ENCODE measurements at places on chromosomes 1 and 21. TPM values are rescaled to one million over a fixed set of nuclear protein-coding genes. Genes with fewer than 3 reads are reported as not detected.

GRCh38 chr1:148263128-148263905, 111.2 kb upstream of the NBPF11 start:
- DNase-seq = peak; percentile 61
- peaks cover 4% of the 10 kb centered on the region for H3K4me1 ChIP-seq
- H3K4me3 ChIP-seq = peak overlapping the region; percentile 89
- H3K36me3 ChIP-seq = no peaks in the 10 kb centered on the region
- peak overlapping the region; percentile 76 for H3K27ac ChIP-seq

- no peaks in the 10 kb centered on the region for H3K36me3 ChIP-seq
- no peaks in the 10 kb centered on the region for H3K27me3 ChIP-seq
- H3K4me1 ChIP-seq = peaks cover 10% of the 10 kb centered on the region
- DNase-seq = no peak
- H3K27ac ChIP-seq = no peak overlapping the region
- H3K4me3 ChIP-seq = no peak overlapping the region
These were observed 17.0 kb downstream of the GPBP1L1 start for GRCh38 chr1:45669379-45669778.

DNA sequence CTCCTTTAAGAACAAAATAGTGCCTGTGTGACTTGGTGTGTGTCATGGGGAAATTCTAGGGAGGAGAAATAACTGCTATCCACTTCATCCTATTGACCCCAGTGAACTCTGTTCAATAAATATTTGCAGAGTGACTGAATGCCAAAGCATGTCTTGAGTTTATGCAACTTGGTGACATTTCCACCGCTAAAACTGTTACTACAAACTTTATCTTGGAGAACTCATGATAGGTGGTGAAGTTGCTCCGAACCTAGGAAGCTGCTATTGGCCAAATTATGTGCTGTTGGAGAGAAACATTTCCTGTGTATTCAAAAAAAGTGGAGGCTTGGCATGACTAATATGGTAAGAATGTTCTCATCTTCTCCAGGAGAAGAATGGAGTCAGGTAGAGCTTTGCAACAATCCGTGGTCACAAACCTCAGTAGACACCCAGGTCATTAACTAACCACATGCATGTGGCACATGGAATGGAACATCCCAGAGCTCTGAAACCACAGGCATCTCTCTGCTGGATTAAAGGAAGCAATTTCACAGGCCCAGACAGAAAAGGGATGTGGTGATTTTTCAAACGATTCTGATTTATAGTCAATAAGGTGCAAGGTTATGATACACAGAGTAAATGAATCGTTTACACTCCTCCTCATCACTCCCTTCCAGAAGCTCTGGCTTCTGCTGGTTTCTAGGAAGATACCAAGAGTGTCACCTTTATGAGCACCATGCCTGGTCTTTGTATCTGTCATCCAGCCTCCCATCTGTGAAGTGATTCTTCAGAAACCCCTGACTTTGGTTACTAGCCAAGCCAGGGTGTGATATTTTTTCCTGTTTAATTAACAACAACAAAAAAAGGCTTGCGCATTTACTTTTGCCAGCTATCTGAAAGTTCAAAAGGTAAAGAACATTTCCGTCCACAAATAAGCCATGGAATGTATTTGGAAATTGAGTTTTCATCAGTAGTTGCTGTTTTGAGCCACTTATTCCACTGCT, 361.1 kb downstream of the TGFB2 start:
- H3K4me3 ChIP-seq = no peak overlapping the region
- H3K27me3 ChIP-seq = no peaks in the 10 kb centered on the region
- no peaks in the 10 kb centered on the region for H3K36me3 ChIP-seq
- no peaks in the 10 kb centered on the region for H3K4me1 ChIP-seq
- DNase-seq = no peak

- H3K36me3 ChIP-seq = no peaks in the 10 kb centered on the region
- peaks cover 17% of the 10 kb centered on the region for H3K4me1 ChIP-seq
- no peaks in the 10 kb centered on the region for H3K27me3 ChIP-seq
- no peak overlapping the region for H3K4me3 ChIP-seq
- no peak overlapping the region for H3K27ac ChIP-seq
These were observed 105.9 kb downstream of the SIPA1L2 start for GRCh38 chr1:232524056-232524455.

GRCh38 chr1:15975358-15975804, 520 bp downstream of the ZBTB17 start:
- peak overlapping the region; percentile 74 for H3K27ac ChIP-seq
- no peaks in the 10 kb centered on the region for H3K27me3 ChIP-seq
- peaks cover 21% of the 10 kb centered on the region for H3K4me1 ChIP-seq

GRCh38 chr1:178659789-178660208, 65.2 kb upstream of the RALGPS2 start:
- no peak overlapping the region for H3K4me3 ChIP-seq
- no peaks in the 10 kb centered on the region for H3K36me3 ChIP-seq
- no peak for DNase-seq
- H3K4me1 ChIP-seq = no peaks in the 10 kb centered on the region
- no peak overlapping the region for H3K27ac ChIP-seq
- H3K27me3 ChIP-seq = no peaks in the 10 kb centered on the region

LHX4 gene
- total RNA-seq = not detected
